Hematopoietic multipotent progenitor cell treated with erythropoietin and hydrocortisone succinate and interleukin-3 and kit ligand, for 15 days (in vitro differentiated cells): ENCODE measurements at places on chromosomes 1 and 21.

DNA sequence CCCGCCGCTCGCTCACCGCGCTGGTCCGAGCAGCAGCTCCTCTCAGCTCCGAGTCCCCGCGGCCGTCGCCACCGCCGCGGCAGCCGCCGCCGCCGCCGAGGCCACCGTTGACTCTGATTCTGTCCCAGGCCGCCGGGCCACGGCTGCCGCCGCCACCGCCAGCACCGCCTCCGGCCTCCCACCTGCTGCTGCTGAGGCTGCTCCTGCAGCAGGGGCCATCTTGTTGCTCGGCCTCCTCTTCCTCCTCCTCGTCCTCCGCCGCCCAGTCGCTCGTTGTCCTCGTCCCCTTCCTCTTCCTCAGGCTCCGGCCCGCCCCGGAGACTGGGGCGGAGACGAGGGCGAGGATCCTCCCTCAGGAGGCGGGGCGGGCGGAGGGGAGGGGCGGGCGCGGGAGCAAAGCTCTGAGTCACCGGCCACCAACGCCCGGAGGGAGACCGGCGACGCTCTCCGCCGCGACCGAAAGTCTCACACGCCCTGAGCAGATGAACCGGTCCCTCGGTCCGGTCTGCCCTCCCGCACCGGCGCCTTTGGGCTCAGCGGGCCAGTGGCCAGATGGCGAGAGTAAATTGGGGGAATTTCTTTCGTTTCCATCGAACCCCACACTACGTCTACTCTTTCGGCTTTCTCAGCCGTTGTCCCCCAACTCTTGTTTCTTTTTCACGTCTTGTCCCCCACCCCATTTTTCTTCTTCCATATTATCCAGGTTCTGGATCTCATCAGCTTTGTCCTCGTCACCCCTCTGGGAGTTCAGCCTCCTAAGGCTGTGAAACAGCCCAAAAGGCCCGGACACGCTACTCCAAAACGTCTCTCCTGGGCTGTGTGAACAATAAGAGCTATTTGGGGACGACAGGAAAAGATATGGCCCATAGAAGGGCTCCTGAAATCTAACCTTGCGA is at the start of gene RC3H1:
Gene RC3H1, minus strand, starts transcription at position 278 of the 896 bp plus-strand sequence. CDS start 29,372 bp downstream, outside the sequence.
- peak; percentile 91 for DNase-seq

GRCh38 chr1:92833840-92834239 is 2.0 kb downstream of the RPL5 start:
- no peak for DNase-seq

DNA sequence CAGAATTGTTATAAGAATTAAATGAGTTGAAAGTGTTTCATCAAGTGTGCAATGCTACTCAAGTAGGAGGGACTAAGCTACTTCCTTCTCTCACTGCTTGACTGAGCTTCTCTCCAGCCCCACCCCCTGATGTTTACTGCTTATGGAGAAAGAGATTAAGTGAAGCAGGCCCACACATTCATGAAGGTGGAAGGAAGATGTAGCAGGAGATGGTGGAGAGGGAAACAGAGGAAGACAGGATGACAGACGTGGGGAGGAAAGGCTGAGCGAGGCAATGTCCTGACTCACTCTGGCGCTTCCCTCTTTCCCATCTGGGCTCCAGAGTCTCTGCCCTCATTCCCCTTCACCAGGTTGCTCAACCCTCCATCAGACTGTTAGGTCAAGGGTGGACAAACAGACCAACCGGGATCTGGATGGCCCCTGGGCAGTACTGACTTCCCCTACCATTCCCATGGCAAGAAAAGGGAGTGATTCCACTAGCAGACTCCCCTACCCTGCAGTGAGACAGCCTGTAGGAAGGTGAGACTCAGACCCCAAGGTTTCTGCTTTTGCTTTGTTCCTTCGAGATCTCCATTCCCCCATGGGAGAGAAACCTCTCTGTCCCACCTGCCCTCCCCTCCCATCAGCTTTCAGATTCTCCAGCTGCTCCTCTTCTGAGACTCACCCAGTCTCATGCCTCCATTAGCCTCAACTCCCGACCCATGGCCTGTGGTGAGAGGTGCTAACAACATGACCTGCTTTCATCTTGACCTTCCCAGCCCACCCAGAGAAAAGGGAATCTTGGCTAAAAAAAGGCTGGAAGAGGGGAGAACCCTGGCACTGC is 3.1 kb upstream of the ARHGEF2 start:
- DNase-seq, result peak; percentile 72

DNA sequence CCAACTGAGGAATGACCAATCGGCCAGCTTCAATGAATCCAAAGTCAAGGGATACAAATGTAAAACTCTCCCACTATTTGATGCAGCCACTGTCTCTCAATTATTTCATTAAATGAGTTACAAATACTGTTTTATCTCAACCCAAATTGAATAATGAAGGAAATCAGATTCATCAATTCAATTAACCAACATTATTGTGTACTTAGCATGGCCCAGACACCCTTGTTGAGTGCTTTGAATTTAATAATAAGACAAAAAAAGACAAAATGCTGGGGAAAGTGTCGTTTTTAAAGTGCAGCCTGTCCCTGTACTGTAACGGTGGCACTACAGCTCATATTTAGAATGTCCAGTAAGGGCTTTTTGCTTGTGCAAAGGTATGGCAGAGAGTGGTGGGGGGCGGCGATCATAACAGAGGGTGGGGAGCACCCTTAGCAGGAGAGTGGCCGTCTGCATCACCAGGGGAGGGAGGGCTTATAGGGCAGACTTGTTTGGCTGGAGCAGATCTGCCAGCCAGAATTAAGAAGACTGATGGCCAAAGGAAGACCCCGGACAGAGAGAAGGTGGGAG is 123.8 kb upstream of the GALNT2 start:
- no peak for DNase-seq

- no peak for DNase-seq
Observed at GRCh38 chr1:214019499-214019898, 31.7 kb downstream of the PROX1 start.

DNA sequence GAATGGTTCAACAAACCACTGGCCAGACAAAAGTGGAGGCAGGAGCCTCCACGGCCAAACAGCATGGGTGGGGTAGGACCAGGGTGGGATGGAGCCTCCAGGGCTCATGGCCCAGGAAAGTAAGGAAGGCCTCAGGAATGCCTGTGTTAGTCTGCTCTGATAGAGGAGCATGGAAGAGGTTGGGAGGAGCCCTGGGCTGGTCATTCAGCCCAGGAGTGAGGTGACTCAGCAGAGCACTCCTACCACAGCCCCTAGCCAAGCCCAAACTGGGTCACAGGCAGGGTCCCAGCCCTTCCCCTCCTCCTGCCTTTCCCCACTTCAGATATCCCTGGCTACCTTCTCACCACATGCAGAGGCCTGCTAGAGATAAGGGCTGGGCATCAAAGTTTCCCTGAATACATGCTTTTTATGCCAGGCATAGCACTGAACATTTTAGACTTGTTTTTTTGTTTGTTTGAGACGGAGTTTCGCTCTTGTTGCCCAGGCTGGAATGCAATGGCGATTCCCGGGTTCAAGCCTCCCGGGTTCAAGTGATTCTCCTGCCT is 3.1 kb upstream of the SHISA4 start:
- DNase-seq, result peak; percentile 69

GRCh38 chr1:92957030-92957734 is 4.1 kb downstream of the DIPK1A start:
- no peak for DNase-seq
